ENCODE measurements at places on chromosomes 13 and 19.

DNA sequence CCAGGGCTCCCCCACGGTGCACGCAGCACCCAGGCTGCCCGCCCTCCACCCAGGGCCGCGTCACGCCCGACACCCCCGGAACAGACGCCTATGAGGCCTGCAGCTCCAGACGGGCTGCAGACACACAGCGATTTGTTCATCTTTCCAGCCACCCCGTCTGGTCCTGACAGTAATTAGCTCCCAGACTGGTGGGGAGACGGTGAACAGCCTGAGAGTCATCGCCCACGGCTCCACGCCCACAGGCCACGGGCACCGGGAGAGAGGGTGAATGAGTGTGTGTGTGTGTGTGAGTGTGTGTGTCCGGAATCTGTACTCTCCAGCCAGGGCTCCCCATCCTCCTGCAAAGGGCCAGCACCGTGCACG is 18.1 kb downstream of the GADD45B start:
- DNase-seq = no peak

DNA sequence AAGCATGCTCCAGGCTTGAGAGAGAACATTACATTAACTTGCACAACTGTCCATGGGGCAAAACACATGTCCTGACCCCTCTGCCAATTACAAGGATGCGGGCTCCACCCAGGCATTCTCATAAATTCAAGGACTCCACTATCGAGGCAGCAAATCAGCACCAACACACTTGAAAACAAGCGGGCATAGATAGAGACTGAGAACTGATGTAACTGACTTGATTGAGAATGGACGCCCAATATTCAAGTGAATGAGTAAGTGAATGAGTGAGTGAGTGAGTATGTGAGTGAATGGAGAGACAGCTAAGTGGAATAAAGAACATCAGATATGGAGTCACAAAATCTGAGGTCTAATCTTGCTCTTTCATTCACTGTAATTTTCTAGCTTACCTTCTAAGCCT is 75.0 kb upstream of the VSTM2B start:
- DNase-seq = no peak

- no peak for DNase-seq
These were observed 143.4 kb downstream of the CYSLTR2 start for GRCh38 chr13:48797127-48797526.

GRCh38 chr13:111854403-111854802 is 212.5 kb upstream of the SOX1 start:
- DNase-seq = no peak

- no peak for DNase-seq
These were observed 183.7 kb upstream of the SPRY2 start for GRCh38 chr13:80524447-80525215.

- no peak for DNase-seq
These were observed 512 bp downstream of the CC2D1A start for GRCh38 chr19:13906521-13906904.

DNA sequence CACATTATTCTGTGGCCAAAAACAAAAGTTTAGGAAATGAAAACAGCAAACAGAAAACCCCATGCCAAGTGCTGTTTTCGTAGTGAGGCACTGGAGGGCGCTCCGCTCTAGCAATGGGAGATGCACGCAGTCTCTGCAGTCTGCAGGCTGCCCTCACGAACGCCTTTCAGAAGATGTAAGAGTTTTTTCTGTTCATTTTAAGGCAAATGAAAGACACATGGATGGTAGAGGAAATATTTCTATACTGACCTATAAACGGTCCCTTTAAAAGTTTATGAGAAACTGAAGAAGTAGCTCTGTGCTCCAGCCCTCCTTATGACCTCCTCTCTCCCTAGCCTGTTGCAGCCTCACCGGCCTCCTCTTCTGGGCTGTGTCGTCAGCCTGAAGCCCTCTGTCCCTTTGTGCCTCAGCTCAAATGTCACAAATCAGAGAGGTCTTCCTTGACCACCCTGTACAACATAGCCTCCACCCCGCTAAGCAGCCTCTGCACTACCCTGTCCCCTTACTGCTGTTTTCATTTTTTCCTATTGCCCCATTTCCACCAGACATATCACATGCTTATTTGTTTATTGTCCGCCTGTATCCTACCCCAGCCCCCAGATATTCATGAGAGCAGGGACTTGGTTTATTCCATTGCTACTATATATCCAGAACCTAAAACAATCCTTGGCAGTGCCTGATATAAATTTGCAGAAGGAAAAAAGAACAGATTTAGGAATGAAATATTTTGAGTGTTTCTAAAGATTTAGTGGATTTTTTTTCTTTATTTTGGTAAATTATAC is 116.4 kb downstream of the TM9SF2 start:
- DNase-seq = no peak

- DNase-seq = no peak
These were observed 624 bp downstream of the SAFB start for GRCh38 chr19:5623397-5624017.

- DNase-seq = no peak
These were observed 7.3 kb downstream of the NKPD1 start for GRCh38 chr19:45153339-45154063.

- no peak for DNase-seq
These were observed 109.5 kb upstream of the FNDC3A start for GRCh38 chr13:48866249-48866648.

DNA sequence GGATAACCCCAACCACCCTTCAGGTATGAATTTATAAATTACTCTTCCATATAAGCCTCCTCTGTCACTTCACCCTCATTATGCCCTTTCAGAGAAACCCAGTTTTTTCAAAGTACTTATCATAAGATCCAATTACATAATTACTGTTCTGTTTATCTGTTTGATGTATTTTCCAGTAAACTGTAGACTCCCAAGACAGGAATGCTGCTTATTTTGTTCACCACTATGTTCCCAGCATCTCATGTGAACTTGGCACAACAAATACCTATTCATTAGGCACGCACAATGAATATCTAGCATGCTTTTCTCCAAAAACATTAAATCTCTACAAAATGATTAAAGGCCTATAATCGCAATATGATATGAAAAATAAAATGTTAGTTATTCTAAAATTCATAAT is 13.2 kb downstream of the ENOX1 start:
- no peak for DNase-seq

GRCh38 chr13:29140277-29140676 is 320.1 kb downstream of the MTUS2 start:
- DNase-seq = no peak

GRCh38 chr13:28744091-28744536 is 25.3 kb upstream of the SLC46A3 start:
- no peak for DNase-seq

Data from cortex of kidney (tissue), 1 donor.